Bronchial epithelial cell (primary cell): ENCODE measurements at places on chromosomes 16 and 17.
A peak's percentile ranks its signal among the peaks of the same experiment; 100 is the strongest.

- no peak for DNase-seq
These were observed at the start of gene RHBDF1 for GRCh38 chr16:72561-73548. Gene RHBDF1, minus strand, starts transcription at chr16:72631. Its CDS starts 7,616 bp downstream, at chr16:65015.

- no peak for DNase-seq
These were observed 221.5 kb upstream of the FOXF1 start for GRCh38 chr16:86288716-86289294.

DNA sequence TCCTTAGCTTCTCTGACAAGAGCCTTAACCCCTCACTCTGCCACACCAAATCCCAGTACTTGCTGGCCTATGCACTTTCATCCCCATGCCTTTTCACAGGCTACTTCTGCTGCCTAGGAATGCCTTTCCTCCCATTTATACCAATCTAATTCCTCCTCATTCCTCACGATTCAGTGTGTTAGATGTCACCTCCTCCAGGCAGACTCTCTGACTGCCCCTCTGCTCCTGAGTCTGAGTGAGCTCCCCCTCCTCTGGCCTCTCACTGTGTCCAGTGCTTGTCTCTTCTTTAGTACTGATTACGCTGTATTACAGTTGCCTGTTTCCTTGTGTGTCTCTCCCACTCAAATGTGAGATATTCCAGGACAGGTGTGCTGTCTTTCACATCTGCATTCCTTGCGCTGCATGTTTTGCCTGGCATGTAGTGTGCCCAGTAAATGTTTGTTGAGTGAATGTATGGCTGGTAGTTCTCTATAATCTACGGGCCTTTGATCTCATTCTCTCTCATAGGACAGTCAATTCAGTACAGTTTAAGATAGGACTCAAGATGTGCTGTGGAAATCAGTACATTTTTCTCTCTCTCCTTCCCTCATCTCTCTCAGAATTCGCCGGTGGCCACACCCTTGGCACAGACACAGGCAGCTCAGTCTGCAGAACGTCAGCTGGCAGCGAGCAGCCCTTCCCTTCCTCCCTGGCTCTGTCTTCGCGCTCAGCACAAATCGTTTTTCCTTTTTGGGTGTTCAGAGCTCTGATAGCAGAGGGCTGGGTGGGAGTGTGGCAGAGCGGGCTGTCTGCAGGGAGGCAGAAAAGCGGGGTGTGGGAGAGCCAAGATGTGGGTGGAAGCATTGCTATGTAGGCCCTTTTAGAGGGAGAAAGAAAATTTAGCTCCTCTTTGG, 18.5 kb downstream of the ARL4D start:
- peak; percentile 48 for DNase-seq

DNA sequence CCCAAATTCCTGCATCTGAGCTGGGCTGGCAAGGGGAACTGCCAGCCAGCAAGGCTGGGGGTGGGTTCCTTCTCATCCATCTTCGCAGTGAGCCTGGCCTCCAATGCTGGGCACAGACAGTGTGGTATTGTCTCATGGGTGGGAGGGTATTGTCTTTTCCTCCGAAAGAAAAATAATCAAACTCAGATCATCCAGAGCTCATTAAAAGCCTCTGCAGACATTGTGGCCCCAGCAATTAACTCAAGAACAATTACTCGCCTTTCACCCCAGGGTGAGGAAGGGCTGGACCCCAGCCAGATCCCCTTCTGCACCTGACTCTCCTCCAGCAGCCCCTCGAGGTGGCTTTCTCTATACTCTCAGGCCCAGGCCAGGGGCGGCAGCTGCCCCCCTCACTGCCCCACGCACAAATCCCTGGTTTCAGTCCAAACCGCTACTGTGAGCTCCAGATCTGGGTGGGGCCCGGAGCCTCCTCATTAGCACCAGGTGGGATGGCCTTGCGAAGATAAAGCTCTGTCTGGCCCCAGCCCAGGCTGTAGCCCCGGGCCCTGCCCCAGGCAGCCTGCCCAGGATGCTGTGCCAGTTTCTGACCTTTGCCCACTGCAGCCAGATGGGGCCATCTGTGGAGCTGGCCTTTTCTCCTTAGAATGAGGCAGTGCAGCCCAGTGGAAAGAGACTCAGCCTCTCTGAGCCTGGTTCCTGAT, 2.3 kb upstream of the KRT15 start:
- no peak for DNase-seq

- DNase-seq: peak; percentile 13
These were observed 87.0 kb downstream of the HELZ start for GRCh38 chr17:67157732-67158639.

DNA sequence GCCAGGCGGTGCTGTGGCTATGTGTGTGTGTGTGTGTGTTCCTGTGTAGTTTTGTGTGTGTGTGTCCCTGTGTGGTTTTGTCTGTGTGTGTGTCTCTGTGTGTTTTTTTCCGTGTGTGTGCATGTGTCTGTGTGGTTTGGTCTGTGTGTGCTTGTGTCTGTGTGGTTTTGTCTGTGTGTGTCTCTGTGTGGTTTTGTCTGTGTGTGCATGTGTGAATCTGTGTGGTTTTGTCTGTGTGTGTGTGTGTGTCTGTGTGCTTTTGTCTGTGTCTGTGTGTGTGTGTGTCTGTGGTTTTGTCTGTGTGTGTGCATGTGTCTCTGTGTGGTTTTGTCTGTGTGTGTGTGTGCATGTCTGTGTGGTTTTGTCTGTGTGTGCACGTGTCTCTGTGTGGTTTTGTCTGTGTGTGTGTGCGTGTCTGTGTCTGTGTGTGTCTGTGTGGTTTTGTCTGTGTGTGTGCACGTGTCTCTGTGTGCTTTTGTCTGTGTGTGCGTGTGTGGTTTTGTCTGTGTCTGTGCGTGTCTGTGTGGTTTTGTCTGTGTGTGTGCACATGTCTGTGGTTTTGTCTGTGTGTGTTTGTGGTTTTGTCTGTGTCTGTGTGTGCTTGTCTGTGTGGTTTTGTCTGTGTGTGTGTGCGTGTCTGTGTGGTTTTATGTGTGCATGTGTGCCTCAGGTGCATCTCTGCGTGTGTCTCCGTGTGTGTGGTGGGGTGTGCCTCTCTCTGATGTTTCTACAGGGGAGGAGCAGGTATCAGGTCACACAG, 62.3 kb downstream of the ZDHHC7 start:
- no peak for DNase-seq

GRCh38 chr16:85211271-85211801, 99.1 kb upstream of the CIBAR2 start:
- DNase-seq: no peak

GRCh38 chr17:385178-385835, 32.7 kb upstream of the RPH3AL start:
- DNase-seq: no peak

DNA sequence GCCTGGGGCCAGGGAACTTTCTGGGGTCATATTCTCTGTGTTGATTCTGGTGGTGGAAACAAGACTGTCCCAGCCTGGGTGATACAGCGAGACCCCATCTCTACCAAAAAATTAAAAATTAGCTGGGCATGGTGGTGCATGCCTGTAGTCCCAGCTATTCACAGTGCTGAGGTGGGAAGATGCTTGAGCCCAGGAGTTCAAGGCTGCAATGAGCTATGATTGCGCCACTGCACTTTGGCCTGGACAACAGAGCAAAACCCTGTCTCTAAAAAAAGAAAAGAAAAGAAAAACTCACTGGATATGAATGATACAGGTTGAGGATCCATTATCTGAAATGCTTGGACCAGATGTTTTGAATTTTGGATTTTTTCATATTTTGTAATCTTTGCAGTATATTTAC, 13.6 kb downstream of the SCGB1C2 start:
- no peak for DNase-seq

DNA sequence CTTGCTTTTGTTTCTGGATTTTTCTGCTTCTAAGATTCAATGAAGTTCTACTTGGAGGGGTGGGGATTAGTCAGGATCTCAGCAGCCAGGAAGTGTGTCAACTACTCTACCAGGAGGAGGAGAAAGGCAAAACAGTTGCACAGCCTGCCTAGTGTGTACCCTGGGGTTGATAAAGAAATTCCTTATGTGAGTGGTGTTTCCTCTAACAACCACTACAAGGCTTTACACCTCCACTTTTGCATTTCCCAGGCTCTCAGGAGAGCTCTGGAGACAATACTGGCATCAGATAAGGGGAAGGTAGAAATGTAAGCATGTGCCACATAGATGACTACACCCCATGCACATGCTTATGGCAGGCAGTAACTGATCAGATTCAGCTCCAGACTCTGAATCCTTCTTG, 174.6 kb downstream of the TOX3 start:
- peak; percentile 2 for DNase-seq

- DNase-seq: peak; percentile 76
These were observed 37.7 kb downstream of the USP32 start for GRCh38 chr17:60354223-60354622.

DNA sequence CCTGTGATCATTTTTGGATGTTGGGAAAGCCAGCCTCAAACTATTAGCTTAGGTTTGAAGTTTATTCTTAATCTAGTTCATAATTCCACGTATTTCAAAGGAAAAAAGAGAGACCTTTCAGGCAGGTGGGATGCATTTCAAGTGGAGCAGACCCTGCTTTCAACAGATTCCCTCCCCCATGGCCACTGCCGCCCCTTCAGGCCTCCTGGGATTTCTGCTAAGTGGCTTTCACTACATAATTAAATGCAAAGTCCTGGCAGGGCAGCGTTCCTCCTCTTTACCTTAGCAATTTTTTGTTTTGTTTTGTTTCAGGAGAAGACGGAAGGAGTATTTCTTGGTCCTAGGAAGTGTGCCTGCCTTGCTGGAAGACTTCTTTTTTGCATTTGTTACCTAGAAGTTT, 36.6 kb downstream of the MAF start:
- DNase-seq: no peak

DNA sequence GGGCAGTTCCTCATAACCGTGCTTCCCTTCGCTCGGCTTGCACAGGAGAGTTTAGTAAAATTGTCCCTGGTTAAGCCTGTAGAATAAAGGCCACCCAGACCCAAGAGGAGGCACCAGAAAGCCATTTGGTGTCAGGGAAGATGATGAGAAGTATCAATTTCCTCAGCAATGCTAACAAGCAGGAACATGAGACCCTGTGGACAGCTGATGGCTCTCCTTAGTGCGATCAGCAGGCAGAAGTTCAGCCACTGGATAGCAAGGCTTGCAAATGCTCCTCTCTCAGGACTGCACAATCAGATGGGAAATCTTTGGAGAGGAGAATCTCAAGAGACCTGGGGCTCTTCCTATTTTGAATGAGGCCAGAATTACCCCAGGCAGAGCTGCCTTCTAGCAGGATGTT, 261.1 kb upstream of the DYNLRB2 start:
- no peak for DNase-seq
